Femur (tissue), 1 donor: ENCODE measurements at places on chromosomes 3 and 15.
A peak's percentile ranks its signal among the peaks of the same experiment; 100 is the strongest.

- peak; percentile 18 for DNase-seq
These were observed 459.4 kb downstream of the GBE1 start for GRCh38 chr3:81302045-81302444.

DNA sequence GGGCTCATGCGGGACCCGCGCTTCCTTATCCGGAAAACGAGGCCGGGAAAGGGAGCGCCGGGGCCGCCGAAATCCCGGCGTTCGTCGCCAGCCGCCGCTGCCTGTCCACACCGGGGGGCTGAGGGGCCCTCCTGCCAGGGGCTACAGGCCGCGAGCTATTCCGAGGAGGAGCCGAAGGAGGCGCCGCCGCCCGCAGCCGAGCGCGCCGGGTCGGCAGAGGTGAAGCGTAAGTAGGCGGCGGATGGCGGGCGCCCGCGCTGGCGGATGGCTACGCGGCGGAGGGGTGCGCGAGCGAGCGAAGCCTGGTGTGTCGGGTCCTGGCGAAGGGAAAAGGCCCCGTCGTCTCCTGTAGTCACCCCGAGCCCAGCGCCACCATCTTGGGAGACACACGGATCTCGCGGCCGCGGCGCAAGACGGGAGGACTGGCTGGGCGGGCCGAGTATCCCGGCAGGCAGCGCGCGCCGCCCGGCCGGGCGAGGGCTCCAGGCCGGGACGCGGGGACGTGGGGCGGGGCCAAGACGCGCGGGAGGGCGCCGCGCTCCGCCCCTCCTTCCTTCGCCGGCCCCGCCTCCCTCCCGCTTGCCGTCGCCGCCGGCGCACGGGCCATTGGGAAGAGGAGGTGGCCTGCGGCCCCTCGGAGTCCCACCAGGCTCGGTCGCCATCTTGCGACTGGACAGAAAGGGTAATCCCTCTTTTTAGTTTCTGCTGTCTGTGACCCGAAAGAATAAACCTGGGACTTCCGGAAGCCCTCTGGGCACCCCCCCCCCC is at the start of gene UBE3A:
TSS of gene UBE3A (minus strand) at position 424 of the 768 bp plus-strand sequence. CDS start 29,917 bp downstream, outside the sequence.
- DNase-seq: peak; percentile 95

DNA sequence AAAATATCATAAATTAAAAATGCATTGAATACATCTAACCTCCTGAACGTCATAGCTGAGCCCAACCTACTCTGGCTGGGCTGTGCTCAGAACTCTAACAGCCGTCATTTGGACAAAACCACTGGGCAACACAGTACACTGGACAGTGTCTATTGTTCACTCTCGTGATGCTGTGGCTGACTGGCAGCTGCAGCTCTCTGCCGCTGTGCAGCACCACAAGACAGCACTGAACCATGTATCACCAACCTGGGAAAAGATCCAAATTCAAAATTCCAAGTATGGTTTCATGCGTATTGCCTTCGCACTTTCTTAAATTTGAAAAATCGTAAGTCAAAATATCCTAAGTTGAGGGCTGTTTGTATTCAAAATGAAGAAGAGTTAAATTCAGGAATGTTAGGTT is 145.1 kb upstream of the CNTN4 start:
- DNase-seq: no peak

GRCh38 chr3:134029256-134029733 is 430 bp downstream of the SLCO2A1 start:
- DNase-seq: peak; percentile 39

DNA sequence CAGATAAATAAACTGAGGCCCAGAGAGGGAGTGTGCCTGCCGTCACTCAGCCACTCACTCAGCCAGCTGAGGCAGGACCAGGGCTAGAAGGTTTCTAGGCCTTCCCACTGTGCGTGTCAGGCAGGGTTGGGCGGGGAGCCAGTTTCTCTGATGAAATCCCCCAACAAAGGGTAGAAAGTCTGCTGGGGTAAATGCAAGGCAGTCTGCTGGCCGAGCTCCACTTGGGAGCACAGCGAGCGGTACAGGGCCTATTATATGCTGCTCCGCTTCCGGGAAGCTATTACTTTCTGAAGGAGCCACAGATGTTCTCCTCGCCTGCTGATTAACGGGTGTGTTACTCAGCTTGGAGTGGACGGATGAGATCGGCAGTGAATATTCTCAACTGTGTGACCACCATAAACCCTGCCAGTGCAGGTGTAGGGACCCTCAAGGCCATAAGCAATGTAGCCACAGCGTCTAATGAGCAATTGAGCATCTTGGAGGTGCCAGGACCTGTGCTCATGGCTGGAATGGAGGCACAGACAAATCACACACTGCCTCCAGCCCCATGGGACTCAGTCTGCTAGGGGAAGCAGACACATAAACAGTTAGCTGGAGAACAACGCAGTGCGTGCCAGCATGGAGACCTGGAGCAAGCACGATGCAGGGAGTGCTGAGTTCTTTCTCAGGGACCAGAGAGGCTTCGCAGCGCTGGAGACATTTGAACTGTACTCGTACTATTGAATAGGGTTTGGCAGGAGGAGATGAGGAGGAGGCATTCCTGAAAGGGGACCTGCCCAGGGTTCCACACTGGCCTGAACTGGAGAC is 42.1 kb downstream of the CORO2B start:
- DNase-seq: peak; percentile 85

DNA sequence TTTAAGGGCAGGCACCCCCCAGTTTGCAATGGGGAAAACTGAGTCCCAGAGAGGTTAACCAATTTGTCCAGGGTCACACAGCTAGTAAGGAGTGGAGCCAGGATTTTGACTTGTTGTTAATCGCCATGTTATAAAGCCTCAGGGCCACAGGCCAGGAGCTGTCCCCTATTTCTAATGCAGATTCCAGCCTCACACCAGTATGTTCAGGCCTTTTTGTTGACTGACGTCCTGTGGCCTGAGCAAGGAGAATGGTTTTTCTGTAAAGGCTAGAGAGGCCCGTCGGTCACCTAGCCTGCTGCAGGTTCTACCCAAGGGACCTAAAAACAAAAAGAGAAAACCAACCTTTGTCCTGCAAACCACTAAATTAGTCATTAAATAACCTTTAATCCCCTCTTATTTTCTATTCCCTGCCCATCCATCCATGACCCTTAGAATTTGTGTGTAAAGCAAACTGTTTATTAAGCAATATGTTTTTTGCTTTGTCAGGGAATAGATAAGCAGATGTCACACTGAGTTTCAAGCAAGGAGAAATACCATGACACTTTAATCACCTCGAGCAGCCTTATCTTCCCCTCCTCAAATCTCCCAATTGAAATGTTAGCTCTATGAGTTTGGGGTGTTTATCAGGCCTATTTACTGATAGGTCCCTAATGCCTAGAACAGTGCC is 14.1 kb downstream of the ACOX2 start:
- DNase-seq: no peak

GRCh38 chr3:122519693-122520092 is 5.0 kb upstream of the KPNA1 start:
- no peak for DNase-seq

GRCh38 chr3:110391042-110391441 is 680.6 kb upstream of the NECTIN3 start:
- DNase-seq: no peak

DNA sequence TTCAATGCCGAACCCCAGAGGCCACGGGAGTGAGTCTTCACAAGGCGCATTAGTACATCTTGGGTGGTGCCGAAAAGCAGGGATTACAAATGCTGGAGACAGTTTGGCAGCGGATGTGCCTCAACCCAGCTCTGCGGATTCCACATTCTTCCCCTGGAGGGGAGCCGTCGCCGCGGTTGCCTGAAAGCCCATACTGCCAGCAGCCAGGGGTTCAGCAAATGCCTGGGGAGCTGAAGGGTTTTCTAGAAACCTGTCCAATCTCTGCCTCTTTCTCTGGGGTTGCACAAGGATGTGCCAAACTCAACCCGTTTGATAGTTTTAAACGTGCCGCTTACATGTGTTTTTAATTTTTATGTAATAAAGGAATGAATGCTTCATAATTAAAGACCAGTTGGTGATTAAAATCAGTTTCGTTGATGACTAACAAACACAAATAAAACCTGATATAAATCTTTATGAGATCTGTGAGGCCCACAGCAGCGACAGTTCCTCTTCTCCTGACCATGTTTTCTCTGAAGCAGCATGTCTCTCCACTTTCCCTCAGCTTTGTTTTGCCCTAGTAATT is 74.6 kb upstream of the LEKR1 start:
- peak; percentile 78 for DNase-seq

DNA sequence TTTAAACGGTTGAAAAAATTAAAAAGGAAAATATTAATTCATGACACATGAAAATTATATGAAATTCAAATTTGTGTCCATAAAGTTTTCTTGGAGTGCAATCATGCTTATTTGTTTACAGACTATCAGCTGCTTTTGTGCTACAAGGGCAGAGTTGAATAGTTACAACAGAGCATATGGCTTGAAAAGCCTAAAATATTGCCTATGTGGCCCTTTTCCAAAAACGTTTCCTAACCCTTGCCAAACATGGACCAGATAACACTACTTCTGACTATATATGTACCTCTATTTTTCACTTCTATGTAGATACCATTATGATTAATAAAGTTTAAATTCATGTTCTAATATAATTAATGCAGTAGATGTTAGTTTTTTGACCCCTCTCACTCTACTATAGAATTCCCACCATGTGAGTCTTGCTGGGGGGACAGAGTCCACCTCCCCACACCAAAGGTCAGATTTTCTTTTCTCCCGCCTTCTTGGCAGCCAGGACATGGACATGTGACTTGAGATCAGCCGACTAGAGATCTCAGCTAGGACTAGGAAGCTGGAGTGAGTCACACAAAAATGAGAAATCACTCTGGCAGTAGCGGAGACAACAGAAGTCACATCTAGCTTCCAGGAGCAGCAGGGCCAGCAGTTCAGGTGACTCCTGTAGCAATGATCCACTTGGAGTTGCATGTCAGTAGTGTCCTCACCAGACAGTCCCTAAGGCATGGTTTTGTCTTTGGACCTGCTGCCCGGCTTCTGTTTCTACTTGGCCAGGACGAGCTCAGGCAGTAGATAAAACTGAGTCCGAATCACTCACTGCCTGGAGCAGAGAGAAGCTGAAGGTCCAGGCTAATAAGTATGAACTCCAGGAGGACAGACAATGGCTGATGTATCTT is 22.4 kb downstream of the CIAO2A start:
- no peak for DNase-seq

DNA sequence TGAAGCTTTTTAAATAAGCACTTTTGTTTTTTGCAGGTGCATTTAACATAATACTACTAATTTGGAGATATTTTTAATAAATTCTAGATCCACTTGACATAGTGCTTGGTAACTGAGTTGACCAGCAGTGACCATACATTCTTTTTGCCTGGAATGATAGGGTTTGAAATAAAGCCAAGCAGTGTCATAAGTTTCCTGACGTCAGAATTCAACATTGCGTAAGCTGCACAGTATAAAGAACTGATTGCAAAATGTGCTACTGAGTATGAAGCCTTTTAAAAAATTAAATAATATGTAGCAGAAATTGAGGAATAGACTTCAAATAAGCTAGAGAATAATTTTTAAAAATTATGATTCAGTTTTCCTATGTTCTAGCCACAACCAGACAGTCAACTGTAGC is 454.6 kb upstream of the ARPP21 start:
- no peak for DNase-seq

DNA sequence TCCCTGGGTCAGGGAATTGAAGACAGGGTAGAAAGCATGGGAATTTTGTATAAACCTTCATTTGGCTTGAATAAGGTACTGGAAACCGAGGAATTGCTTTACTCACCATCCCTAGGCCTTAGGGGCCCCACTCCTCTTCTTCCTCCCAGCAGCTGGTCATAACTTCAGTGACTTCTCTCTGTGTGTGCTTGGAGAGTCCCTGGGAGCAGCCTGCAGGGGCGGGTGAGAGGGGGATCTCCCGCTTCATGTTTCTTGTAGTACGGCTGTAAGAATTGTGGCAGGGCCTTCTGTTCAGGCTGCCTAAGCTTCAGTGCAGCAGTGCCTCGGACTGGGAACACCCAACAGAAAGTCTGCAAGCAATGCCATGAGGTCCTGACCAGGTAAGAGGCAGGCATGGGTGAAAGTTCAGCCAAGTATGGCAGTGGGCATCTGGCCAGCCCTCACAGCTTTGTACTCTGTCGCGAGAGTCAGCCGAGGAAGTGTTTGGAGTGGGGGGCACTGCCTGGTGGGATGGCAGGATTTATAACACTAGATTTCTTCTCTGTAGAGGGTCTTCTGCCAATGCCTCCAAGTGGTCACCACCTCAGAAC is 1.7 kb upstream of the DNAJC17 start:
- no peak for DNase-seq

DNA sequence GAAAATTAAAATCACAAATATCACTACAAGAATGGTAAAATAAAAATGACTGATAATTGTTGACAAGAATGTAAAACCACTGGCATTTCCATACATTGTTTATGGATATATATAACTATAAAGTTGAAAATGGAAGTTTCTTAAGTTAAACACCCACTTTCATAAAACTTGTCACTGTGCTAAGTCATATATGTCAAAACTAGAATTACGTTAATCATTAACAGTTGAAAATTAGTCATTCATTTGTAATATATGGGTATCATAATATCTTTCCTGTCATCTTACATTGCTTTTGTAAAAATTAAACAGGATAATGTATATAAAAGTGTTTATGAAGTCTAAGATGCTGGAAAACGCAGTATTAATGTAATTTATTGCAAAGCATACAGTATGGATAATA is 1398.6 kb upstream of the ALCAM start:
- no peak for DNase-seq

- DNase-seq: no peak
These were observed 38.6 kb upstream of the SFMBT1 start for GRCh38 chr3:53084310-53085001.
